PC-3 (cell line): ENCODE measurements at places on chromosomes 3 and 15.

DNA sequence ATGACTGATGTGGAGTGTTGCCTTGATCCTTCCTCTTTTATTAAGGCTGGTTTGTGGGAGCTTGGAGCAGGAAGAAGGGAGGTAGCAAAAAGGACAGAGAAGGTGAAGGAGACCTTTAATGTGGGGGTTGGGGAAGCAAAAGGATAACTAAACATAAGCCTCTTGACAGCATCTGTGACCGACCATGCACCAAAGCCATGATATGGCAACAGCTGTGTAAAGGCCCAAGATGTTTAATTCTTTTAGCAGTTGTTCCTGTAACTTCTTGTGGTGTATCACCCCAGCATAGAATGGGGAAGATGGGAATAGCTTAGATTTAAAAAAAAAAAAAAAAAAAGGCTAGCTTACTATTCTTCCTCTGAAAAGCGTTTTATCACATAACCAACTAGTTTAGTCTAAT, 194.7 kb downstream of the KLHL25 start:
- DNase-seq = no peak

- no peak for DNase-seq
These were observed 169.9 kb downstream of the XXYLT1 start for GRCh38 chr3:195101001-195101583.

DNA sequence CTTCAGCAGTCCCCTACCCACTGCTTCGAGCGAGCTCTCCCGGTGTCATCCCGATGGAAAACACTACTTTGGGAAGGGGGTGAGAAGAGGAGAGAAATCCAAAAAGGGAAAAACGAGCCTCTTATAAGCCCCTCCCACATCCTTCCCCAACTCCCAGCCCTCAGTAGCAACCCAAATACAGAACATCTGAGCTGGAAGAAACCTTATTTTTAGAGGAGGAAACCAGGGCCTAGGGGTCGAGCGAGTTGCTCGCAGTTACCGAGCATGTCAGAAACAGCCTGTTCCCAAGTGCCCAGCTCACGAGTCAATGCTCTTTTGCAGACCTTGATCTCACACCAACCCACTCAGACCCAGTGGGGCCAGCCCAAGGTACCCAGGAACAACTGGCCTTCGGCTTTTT, 14.2 kb downstream of the RBPMS2 start:
- no peak for DNase-seq

GRCh38 chr15:50353251-50353974, 1.6 kb downstream of the GABPB1 start:
- DNase-seq = peak; percentile 51

- no peak for DNase-seq
These were observed 75.9 kb upstream of the ATP2B2 start for GRCh38 chr3:10581251-10581650.

DNA sequence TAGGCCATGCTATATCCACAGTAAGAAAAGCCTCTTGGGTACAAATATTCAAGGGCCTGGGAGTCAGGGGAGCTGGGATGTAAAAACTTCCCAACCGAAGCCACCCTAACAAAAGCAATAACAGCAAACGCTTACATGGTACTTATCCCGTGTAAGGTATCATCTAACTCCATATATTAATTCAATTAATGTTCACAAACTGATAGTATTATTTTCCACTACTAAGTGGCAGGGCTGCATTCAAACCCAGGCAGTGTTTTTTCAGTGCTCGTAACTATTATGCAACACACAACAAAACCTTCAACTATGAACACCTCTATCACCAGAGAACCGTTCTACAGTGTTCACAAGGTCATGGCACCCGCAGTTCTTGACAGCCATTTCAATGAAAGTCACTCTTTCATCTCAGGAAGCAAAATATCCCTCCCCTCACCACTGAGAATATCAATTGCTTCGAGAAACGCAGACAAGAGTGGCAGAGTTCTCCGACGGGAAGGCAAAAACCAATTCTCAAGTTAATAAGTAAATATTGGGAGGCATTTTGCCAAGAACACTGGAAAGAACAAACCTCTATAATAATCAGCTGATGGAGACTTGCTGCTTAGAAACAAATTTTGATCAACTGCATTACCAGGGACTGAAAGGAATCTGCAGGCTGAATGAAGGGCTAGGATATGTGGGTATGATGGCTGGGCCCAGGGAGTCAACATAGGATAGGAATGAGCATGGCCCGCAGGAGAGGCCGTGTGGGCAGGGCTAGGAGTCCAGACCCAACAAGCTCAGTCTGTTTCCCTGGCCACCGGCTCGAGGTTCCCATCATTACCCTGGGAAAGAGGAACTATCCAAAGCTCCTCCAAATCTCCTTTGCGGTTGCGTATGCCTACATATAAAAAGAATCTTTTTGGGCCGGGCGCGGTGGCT, 72.3 kb downstream of the XXYLT1 start:
- DNase-seq = no peak

- no peak for DNase-seq
These were observed 34.0 kb downstream of the YEATS2 start for GRCh38 chr3:183731611-183732010.

GRCh38 chr3:145900056-145900829, 260.7 kb downstream of the PLOD2 start:
- DNase-seq = no peak

DNA sequence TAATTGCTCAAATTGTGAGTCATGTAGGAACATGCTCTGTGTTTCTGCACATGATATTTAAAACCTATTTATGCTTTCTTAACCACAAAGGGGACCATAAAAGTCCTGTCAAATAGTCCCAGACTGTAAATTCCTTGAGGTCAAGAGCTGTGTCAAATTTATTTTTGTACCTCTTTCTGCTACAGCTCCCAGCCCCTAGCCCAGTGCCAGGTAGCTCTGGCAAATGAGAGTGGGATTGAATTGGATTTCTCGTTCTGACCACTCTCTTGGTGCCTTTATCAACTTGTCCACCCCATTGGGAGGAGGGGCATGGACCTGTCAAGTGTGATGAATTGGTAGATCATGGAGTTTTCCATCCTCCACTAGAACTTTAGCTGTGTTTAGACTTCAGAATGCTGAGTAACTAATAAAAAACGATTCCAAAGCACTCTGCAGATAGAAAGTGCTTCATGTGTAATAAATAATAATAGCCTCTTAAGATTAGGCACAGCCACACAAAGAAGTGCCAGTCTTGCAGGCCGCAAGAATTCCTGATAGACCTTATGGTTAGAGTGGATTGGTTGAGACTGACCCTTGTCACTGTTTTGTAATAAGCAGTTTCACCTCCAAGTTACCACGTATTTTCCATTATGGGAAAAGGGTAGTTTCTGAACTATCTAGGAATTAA, 120.4 kb downstream of the LPP start:
- peak; percentile 50 for DNase-seq

DNA sequence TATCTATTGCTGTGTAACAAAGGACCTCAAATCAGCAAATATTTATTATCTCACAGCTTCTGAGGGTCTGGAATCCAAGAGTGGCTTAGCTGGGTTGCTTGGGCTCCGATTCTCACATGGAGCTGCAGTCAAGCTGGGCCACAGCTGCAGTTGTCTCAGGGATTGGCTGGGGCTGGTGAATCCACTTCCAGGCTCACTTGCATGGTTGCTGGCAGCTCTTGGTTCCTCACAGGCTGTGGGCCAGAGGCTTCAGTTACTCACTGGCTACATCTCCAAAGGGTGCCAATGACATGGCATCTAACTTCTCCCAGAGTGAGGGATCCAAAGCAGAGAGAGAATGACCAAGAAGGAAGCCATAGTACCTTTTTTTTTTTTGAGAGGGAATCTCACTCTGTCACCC, 13.9 kb upstream of the SYNM start:
- DNase-seq = no peak

DNA sequence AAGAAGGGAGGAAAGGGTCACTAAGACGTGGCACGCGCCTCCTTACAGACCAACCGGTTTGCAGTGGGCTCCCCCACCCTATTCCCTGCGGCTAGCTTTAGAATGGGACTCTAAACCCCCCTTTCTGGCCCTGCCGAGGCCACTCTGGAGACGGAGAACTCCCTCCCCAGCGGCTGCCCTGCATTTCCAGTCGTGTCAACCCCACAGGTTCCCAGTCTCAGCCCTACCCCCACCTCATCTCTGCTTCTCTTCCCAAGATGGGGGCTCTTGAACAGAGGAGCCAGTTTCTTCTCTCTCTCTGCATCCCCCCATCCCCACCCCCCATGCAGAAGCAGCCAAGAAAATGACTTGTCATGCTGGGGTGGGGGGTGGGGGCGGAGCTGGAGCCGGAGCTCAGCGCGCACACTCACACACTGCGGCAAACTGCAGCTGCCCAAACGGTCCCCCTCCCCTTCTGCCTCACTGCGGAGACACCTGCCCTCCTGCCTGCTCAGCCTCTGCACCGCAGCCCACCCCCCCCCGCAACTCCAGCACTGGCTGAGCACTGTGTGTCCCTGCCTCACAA, 871 bp downstream of the MAP1A start:
- DNase-seq = no peak

DNA sequence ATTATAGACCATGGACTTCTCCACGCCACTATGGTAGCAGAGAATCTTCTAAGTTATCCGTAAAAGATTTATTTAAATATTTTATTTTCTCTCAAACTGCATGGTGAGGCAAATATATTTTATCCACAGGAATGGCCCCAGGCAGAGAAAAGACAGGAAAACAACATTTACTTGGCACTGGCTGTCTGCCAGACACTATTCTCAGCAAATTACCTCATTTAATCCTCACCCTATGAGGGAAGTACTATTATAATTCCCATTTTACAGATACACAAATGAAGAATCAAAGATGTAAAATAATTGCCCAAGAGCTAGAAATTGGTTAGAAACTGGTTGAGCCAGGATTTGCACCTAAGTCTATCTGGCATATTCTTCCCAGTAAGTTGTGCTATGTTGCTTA, 361.4 kb upstream of the IL12A start:
- no peak for DNase-seq

DNA sequence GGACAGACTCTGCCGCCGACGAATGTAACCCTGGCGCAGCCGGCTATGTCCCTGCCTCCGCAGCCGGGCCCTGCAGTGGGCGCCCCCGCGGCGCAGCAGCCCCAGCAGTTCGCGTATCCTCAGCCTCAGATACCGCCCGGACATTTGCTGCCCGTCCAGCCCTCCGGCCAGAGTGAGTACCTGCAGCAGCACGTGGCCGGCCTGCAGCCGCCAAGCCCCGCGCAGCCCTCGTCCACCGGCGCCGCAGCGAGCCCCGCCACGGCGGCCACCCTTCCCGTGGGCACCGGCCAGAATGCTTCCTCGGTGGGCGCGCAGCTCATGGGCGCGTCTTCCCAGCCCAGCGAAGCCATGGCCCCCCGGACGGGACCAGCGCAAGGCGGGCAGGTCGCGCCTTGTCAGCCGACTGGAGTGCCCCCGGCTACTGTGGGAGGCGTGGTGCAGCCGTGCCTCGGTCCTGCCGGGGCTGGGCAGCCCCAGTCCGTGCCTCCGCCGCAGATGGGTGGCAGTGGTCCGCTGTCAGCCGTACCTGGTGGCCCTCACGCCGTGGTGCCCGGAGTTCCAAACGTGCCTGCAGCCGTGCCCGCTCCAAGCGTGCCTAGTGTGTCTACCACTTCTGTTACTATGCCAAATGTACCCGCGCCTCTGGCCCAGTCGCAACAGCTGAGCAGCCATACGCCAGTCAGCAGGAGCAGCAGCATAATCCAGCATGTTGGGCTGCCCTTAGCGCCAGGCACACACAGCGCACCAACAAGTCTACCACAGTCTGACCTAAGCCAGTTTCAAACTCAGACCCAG, 2.4 kb downstream of the TSC22D2 start:
- peak; percentile 41 for DNase-seq

GRCh38 chr15:98178861-98179260, 218.4 kb downstream of the ARRDC4 start:
- DNase-seq = no peak

- DNase-seq = peak; percentile 63
These were observed 90.7 kb downstream of the SCN11A start for GRCh38 chr3:38960953-38961622.

GRCh38 chr3:13022348-13023234, 50.6 kb downstream of the IQSEC1 start:
- peak; percentile 75 for DNase-seq

GRCh38 chr15:61184431-61184830, 44.7 kb downstream of the RORA start:
- no peak for DNase-seq

DNA sequence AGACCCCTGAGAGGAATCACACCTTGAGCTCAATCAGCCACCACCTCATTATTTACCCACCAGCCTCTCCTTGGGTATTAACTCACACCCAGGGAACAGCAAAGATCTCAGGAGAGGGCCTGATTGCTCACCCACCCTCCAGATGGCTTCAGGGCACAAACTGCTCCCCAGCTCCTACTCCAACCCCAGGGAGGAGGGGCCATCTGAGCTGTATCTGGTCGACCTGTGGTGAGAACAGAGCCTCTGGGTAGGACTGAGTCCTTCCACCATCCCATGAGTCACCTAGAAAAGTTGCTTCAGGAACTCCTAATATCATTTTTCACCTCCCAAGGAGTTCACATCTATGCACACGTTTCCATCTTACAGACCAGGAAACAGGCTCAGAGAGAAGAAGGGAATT, 44.8 kb upstream of the HES1 start:
- DNase-seq = peak; percentile 95

DNA sequence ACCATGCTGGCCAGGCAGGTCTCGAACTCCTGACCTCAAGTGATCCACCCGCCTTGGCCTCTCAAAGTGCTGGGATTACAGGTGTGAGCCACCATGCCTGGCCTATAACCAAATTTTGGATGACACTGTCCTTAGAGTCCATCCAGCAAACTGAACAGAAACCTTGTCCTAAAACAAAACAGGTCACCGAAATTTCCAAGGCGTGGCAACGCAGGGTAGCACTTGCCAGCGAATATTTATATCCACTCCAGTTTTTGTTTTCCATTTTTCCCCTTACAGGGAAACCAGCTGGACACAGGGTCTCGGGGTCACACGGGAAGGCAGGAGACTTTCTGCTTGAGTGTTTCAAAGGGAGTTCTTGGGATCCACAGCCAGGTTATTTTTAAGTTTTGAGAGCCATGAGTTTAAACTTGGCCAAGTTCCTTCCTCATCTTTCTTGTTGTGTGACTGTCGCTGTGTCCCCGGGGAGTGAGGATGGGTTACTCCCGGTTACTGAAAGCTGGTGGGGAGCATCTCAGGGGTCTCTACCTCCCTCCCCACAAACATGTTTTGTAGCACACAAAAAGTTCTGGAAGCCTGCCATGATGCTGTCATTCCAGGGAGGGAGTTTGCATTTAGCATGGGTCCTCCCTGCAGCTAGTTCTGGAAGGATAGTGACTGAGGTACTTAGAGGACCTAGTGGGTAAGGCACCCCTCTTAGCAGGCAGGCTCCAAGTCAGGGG, 12.6 kb downstream of the LIMD1 start:
- DNase-seq = peak; percentile 61

GRCh38 chr3:134611516-134611915, 39.3 kb downstream of the KY start:
- no peak for DNase-seq

GRCh38 chr3:103513003-103513402, 1078.2 kb downstream of the ZPLD1 start:
- DNase-seq = no peak
